Naive thymus-derived CD4-positive, alpha-beta T cell (primary cell): ENCODE measurements at places on chromosomes 16 and 17.

GRCh38 chr17:58710948-58711552 is 18.6 kb downstream of the RAD51C start:
- DNase-seq: peak; percentile 30

DNA sequence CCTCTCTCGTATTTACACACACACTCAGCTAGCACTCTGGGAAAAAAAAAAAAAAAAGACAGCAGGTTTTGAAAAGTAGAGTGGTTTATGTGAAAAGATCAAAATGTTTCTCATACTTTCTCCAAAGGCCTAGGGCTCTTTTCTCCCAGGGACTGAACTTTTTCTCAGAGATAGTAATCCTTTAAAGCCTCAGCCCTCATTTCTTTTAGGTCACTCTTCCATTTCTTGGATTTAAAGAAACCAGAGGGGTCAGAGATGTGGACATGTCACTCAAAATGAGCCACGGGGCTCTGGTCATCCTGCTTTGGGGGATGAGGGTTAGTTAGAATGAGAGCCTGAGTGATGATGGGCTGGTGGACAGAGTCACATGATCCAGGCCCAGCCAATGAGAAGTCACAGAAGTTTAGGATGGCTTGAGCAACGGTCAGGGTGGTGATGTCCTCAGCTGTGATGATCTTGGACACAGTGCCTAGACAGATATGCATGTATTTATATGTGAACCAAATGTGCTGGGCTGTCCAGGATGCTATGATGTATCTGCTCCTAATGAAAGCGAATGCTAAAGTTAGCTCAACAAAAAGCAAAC is 33.7 kb upstream of the AXIN2 start:
- DNase-seq: no peak

GRCh38 chr16:68088130-68088972 is 3.2 kb downstream of the NFATC3 start:
- no peak for DNase-seq

DNA sequence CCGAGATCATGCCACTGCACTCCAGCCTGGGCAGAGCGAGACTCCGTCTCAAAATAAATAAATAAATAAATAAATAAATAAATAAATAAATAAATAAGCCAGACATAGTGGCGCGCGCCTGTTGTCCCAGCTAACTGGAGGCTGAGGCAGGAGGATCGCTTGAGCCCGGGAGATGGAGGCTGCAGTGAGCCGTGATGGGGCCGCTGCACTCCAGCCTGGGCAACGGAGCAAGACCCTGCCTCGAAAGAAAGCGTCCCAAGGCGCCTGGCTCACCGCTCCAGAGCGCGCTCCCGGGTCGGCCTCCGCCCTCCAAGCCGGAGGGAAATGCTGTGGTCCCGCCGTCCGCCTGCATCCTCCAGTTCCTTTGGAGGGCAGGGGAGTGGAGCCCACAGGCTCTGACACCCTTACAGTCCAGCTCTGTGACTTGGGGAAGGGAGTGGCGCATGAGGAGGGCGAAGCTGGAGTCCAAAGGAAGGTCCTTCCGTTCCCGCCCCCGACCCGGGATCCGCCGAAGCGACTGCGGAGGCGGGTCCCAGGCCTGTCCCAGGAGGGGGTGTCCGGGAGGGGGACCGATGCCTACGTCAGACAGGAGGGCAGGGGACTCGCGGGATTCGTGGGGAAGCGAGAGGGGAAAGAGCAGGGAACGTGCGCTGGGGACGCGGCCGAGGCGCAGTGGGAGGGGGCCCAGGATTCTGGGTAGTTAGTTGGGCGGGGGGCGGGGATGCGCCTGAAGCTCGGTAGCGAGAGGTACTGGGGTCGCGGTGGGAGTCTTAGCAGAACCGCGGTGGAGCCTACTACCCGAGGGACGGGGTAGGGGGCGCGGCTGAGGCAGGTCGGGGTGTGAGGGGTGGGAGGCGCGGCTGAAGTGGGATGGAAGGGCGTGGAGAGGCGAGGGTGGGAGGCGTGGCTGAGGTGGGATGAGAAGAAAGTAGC is 8.4 kb upstream of the TRPV2 start:
- DNase-seq: no peak

DNA sequence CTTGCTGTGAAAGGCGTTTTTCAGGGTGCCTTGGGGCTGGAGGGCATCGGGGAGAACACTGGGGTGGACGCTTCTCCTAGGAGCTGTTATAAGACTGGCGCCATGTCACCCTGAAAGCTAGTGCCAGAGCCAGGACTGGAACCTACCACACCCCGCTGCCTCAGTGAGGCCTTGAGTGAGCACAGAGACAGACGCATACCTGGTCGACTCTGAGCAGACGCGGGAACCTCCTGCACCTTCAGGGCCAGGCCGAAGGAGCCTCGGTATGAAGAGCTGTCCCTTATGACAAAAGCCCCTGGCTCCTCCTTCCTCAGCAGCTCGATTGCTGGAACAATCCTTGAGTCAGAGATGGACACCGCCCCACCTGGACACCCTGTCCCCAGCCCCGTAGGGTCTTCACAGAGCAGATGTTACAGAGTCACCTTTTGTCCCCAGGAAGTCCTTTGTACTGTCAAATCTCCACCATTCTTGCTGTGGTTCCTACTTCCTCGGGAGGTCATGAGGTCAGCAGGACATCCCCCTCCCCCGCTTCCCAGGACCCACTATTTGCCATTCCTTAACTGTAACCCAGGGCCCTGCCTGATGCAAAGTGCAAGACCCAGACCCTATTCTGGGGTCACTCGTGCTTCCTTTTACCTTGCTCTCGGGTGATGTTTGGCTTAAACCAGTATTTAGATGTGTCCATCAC is 17.0 kb downstream of the TNS4 start:
- no peak for DNase-seq

- DNase-seq: no peak
These were observed 745.2 kb downstream of the WWOX start for GRCh38 chr16:78844682-78845081.

DNA sequence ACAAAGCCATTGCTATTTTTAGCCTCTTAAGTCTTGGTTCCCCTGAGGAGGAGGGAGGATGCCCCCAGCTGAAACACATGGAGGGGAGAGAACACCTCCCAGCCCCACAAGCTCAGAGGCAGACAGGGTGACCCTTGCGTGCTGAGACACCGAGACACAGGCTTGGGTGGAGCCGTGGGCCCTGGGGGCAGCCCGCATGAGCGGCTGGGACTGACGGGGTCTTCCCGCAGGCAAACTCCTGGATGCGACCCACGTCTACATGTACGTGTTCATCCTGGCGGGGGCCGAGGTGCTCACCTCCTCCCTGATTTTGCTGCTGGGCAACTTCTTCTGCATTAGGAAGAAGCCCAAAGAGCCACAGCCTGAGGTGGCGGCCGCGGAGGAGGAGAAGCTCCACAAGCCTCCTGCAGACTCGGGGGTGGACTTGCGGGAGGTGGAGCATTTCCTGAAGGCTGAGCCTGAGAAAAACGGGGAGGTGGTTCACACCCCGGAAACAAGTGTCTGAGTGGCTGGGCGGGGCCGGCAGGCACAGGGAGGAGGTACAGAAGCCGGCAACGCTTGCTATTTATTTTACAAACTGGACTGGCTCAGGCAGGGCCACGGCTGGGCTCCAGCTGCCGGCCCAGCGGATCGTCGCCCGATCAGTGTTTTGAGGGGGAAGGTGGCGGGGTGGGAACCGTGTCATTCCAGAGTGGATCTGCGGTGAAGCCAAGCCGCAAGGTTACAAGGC is 9.8 kb downstream of the SLC16A3 start:
- DNase-seq: peak; percentile 59

DNA sequence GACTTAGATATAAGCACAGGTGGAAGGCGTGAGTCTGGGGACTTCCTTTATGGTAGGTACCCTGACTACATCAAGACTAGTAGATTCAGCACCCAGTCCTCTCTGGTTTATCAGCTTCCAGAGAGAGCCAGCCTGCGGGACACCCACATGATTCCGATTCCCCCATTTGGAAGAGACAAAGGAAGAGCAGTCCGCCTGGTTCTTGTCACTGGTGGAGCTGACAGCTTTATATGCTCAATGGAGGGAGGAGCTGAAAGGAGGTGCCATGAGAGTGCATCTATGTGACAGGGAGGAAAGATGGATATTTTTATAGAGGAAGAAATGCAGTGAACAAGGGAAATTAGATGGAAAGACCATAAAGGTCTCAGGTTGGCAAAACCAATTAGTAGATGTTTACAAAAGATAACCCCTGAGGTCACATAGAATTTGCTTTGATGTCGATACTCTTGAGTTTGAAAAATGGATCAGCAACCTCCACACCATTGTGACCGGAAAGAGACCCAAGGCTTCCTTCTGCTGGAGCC is 437.7 kb downstream of the PMP22 start:
- DNase-seq: no peak

DNA sequence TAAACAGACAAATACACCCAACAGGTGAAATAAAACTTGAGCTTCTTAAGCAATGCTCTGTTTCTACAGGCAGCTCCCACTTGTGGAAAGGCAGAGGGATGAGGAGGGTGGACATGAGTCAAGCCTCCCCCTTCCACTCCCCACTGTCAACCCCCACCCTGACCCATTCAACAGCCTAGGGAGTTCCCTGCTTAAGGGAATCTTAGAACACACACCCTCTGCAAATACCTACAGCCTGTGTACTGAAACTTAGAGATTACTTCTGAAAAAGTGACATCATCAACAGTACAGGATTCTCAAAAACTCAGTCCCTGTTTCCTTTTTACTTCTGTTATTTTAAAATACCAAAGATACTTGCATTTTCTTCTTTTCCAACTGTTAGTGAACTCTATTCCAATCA is 345.4 kb downstream of the SOX9 start:
- DNase-seq: no peak

GRCh38 chr17:70378076-70378475 is 208.7 kb downstream of the KCNJ2 start:
- no peak for DNase-seq

- DNase-seq: peak; percentile 64
These were observed 21.3 kb downstream of the SRCIN1 start for GRCh38 chr17:38584350-38584925.

DNA sequence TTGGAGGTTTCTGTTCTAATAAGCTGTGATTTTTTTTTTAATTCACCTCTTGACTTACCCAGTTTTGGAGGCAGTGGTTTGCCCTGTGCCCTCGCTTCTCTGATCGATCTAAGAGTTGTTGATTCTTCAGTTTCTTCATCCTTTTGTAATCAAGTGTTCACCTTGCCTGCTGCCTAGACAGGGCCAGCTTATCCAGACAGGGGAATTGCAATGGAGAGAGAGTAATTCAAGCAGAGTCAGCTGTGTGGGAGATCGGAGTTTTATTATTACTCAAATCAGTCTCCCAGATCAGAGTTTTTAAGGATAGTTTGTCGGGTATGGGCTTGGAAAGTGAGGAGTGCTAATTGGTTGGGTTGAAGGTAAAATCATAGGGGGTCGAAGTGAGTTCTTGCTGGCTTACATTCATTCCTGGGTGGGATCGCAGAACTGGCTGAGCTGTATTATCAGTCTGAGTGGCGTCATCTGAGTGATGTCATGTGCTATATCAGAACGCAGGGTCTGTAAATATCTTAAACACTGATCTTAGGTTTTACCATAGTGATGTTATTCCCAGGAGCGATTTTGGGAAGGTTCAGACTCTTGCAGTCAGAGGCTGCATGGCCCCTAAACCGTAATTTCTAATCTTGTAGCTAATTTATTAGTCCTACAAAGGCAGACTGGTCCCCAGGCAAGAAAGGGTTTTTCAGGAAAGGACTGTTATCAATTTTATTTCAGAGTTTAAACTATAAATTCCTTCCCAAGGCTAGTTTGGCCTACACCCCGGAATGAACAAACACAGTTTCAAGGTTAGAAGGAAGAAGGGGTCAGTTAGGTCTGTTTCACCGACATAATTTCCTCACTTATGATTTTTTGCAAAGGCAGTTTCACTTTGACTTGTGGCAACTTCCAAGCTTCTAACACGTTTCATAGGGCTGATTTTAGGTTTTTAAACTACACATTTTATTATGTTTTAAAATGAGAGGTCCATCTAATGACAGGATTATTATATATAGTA is 21.5 kb upstream of the KCNJ16 start:
- DNase-seq: no peak

DNA sequence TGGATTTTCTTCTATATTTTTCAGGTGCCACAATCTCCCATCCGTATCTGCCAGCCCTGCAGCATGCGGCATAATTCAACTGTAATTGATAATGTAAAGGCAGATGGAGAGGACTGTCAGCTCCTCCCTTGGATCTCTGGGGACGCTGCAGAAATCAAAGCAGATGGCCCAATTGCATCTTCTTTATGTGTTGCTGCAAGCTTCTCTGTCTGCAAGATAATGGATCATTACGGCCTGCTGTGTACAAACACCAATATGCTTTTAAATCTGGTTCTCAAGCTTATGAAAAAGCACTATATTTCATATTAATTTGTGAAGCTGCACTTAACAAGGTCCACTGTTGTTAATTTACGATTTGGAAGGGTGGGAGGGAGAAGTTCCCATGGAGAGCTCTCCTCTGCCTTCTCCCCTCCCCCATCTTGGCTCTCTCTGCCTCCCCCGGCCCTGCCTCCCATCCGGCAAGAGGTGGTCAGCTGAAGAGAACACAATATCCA is 607.5 kb downstream of the TOX3 start:
- no peak for DNase-seq

GRCh38 chr16:89786474-89787364 is 29.7 kb downstream of the FANCA start:
- DNase-seq: no peak

DNA sequence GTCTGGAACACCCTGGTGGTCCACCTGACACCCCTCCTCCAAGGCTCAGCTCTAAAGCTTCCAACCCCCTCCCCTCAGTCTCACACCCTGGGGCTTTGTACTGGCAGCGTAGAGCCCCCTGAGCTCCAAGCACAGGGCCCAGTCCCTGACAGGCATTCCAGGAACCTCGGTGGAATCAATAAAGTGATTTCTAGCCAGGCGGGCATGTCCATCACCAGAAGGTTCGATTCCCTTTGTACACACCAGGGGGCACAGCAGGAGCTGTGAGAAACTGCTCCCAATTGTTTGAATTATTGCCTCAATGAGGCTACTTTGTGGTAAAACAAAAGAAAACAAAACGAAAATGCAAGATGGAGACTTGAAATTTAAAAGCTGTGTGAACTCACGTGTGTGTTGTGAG is 51.8 kb downstream of the SMPD3 start:
- peak; percentile 73 for DNase-seq

DNA sequence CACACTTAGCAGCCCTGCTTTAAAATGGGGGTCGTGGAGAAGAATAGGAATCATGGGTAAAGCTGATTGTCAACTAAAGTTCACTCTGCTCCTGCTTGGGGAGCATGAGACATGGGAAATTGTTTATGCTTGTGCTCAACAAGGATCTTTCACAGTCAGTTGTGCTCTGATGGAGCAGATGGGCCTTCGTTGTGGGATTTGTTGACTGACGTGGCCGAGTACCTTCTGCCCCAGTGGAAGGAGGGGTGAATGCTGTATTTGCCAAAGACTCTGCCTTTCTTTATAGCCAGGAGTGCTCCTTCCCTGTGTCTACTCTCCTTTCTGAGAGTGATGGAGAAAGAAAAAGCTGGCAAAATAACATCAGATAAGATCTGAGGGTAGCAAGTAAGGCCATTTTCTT is 11.4 kb downstream of the ARSG start:
- DNase-seq: no peak

DNA sequence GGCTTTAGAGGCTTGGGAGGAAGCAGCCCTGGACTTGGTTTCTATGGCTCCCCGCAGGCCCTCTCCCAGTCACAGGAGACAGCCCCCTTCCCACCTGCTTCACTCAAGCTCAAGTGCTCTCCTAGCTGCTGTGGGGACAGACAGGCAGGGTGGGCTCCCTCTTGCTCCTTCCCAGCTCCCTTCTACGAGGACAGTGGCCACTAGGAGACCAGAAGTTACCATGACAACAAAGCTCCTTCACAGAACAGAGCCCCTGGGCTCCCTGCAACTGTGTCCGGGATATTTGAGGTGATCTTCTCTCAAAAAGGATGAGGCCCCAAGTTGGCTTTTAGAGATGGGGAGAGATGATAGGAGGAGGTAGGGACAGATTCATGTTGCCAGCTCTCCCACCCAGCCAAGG is 116.3 kb downstream of the AMFR start:
- no peak for DNase-seq
